Activated CD4-positive, alpha-beta T cell treated with anti-CD3 and anti-CD28 coated beads, Interleukin-2, amount 50 U/mL, for 24 hours (primary cell): ENCODE measurements at places on chromosomes 3 and 15.

GRCh38 chr15:48641416-48641815, 4.1 kb downstream of the FBN1 start:
- no peak for DNase-seq

DNA sequence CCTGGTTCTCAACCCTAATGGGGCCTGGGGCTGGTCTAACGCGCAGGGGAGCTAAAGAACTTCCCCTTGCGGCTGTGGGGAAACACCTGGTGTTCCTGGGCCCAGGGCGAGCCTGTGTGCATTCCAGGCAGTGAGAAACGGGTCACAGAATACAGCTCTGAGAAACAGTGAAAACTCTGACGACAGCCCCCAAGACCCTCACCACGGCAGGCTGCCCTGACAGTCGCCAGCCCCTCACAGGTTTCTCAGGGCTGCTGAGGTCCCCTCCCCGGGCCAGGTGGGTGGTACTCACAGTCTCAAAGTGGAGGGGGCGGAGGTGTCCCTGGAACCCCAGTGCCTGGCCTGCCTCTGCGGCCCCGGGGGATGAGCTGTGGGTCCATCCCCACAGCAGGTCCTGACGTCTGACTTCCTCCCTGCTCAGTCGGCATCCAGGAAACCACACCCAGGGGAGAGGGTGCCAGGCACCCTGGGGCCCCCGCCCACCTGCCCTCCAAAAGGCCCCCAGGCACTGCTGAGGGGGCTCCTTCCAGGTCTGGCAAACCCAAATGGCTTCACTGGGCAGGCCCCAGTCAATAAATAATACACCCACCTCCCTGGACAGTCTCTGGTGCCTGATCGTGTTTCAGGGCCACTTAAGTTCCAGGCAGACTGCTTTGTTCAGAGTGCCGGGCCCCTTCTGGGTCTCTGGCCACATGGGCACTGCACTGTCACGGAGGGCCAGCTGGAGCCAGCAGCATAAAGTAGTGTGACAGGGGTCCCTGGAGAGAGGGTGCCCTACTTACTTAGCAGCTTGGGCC, 57.7 kb downstream of the IQSEC1 start:
- no peak for DNase-seq

GRCh38 chr3:16432714-16433113, 80.8 kb downstream of the RFTN1 start:
- no peak for DNase-seq

GRCh38 chr3:20056725-20057611, 16.7 kb downstream of the KAT2B start:
- no peak for DNase-seq

- no peak for DNase-seq
Observed at GRCh38 chr3:125651244-125651643, 55.9 kb upstream of the OSBPL11 start.

GRCh38 chr3:81913886-81914663, 152.6 kb upstream of the GBE1 start:
- DNase-seq: no peak

DNA sequence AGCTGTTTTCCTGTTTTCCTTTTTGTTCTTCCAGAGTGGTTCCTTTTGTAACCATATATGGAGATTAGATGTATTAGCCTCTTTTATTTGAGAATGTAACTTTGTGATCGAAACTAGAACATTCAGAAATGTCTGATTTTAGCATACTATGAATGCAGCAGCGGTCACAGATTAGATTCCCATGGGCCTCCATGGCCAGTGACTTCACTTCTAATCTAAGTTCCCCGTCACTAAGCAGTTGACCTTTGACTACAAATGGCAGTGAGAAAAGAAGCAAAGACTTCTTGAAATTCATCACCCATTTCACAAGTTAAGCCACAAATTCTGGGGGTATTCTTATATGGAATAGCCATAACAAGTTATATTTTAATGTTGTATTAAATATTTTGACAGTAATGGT, 114.6 kb upstream of the FLNB start:
- no peak for DNase-seq

DNA sequence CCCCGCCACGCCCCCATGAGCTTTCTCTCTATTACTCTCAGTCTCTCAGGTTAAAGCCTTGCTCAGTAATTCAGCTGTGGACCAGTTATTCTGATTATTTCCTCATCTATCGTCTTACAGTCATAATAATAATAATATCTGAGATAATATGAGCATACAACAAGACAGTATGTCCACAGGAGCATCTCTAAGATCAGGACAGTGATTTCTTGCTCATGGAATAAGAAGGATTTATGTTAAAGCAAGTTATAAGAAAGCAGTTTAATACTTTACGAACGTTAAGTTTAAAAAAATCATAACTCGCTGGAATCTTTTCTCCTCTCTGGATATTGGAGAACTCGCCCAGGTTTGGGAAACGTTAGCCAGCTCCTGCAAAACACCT, 643 bp upstream of the LMCD1 start:
- no peak for DNase-seq

GRCh38 chr15:41659190-41659589, 1.0 kb upstream of the MGA start:
- DNase-seq: no peak

DNA sequence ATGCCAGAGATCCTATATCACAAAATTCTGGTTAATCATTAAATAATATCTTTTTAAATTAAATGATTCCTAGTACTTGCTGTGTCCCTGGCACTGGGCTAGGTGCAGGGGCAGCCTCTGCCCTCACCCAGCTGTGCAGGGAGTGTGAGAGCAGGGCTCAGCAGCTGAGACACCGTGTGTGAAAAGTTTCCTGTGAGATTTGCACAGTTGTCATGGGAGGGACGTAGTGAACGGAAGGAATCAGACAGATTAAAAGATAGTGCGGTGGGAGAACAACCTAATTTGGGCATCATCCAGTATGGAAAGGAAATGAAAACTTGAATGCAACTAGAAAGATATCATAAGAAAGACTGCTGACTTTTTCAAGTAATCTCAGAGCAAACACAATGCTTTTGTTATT, 204.1 kb downstream of the SSR3 start:
- no peak for DNase-seq

DNA sequence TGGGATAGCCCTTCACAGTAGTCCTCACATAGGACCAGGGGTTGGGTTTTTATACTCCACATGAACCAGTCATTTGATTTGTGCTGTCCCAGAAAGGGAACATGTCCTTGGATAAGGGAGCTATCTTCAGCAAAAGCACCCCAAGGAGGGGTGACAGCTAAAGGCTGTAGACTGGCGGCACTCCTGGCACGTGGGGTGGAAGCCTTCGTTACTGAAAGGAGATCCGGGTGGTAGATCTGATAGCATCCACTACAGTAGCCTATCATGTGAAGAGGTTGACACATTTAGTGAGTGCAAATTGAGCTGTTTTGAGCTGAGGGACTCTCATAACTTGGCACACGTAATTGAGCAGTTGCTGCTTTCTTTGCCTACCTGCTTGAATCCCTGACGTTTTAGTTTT, 588.8 kb upstream of the GOLIM4 start:
- no peak for DNase-seq

GRCh38 chr3:124694486-124694885, 35.8 kb upstream of the UMPS start:
- no peak for DNase-seq

DNA sequence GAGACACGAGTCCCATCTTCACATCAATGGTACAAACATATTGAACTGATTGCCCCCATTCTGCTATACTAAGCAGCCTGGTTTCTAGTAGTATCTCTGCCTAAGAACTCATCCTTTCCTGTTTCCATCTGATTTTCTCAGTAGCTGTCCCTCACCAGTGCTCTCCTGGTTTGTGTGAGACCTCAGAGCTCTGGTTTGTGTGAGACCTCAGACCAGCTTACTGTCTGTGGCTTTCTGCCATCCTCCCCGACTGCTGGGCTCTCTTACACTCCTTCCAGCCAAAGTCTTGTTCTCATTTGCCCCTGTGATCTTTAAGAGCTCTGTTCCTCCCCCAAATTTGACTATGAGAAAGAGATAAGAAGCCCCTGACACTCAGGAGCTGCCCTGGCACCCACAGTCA, 41.1 kb upstream of the NEDD4 start:
- DNase-seq: no peak

DNA sequence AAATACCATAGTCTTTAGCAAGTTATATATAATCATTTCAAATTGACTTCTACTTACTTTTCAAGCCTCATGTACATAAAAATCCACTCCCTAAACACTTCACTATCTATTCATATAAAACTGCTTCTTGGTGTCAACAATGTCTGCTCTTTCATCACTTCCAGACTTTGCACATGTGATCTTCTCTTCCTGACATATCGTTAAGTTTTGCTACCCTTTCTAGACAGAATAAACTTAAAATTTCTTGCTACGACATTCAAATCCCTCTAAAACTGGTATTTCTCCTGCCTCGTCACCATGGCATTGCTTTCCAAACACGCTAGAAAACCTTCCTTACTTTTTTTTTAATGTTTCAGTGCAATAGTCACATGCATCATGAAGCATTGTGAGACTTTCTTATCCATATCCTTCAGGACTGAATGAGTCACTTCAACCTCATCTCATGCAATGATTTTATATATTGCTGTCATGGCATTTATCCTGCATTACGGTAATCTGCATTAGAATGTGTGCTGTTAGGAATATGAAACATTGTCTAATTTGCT, 122.8 kb downstream of the GMNC start:
- no peak for DNase-seq

- DNase-seq: no peak
Observed at GRCh38 chr3:190088890-190089289, 31.8 kb downstream of the P3H2 start.

GRCh38 chr3:150996731-150997130, 24.2 kb upstream of the CLRN1 start:
- DNase-seq: no peak

DNA sequence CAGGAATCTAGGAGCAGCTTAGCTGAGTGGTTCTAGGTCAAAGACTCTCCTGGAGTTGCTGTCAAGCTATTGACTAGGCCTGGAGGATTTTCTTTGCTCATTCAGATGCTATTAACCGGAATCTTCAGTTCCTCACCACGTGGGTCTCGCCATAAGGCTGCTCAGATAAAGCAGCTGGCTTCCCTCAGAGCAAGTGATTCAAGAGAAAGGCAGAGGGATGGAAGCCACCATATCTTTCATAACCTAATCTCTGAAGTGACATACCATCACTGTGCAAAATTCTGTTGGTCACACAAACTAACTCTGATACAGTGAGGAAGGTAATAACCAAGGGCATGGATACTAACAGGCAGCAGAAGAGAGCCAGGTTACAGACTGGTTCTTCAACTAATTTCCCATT, 72.7 kb upstream of the FLNB start:
- no peak for DNase-seq

- no peak for DNase-seq
Observed at GRCh38 chr3:100129941-100130340, 15.6 kb upstream of the FILIP1L start.

DNA sequence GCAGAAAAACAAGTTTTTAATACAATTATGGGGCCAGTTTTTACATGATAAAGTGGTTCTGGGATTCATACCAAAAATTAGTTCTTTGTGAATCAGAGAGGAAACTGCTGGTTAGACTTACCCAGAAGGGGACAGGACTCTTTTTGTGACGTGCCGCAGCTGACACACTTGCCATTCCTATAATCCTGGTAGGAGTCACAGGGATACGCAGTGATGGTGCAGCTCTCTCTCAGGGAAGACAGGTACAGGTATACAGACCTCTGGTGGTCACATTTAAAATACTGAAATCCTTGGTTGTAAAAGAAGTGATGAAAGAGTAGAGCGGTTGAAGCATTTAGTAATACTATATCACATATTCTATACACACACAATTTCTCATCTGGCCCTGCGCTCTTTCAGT, 20.2 kb upstream of the TMEM41A start:
- no peak for DNase-seq

DNA sequence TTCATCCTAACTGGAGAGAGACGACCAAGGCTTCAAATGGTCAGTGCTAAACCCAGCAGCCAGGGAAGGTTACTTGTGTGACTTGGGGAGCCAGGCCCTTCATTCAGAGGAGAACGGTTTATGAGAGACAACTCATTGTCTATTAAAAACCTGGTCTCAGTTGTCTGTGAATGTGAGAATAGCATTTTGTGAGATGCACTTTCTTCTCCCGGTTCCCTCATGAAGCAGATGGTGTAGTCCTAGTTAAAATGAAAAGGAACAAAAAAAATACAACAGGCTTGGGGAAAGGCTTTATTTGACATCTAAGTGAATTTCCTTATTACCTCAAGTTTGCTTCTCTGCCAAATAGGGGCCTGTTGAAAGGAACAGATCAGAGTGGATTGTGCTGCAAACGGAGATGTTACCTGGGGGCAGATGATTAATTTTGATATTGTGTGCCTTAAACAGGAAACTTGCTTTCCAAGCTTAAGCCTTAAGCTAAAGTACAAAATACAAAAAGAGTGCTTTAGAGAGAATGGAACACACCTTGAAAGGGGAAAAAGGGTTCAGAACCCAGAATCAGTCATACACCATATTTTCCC, 202.7 kb upstream of the BHLHE40 start:
- DNase-seq: no peak

DNA sequence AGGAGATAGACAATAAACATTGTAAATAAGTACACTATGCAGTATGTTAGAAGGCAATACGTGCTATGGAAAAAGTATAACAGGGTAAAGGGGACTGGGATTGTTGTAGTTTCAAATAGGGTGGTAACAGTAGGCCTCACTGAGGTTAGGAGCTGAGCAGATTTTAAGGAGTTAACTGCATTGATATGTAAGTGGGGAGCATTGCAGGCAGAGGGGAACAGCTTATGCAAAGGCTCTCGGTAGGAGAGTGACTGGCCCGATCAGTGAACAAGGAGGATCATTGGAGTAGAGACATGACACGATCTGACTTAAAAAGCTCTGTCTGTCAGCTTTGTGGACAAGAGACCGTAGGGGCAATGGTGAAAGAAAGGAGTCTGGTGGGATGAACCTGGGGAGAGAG, 46.8 kb downstream of the PCCB start:
- no peak for DNase-seq

DNA sequence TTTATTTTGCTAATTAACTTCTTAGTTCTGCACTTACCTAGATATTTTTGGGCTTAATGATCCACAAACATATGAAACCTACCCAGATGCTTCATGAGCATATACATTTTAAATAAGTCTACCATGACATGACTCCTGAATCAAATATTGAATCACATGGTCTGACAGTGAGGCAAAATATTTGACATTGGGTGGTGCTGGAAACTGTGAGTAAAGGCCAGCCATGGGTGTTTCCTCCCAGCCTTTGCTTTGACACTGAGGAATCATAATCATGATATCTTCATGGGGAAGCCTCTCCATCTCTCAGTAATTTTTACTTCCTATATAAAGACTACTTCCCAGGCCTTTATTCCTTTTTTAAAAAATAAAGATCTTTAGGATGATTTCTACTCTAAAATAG, 22.8 kb upstream of the SSR3 start:
- DNase-seq: no peak
